ENCODE measurements at places on chromosomes 7 and 10.

- no peak for DNase-seq
These were observed 37.2 kb upstream of the ABCB5 start for GRCh38 chr7:20578257-20578771.

- DNase-seq, result no peak
These were observed 15.9 kb downstream of the URGCP start for GRCh38 chr7:43890468-43890867.

DNA sequence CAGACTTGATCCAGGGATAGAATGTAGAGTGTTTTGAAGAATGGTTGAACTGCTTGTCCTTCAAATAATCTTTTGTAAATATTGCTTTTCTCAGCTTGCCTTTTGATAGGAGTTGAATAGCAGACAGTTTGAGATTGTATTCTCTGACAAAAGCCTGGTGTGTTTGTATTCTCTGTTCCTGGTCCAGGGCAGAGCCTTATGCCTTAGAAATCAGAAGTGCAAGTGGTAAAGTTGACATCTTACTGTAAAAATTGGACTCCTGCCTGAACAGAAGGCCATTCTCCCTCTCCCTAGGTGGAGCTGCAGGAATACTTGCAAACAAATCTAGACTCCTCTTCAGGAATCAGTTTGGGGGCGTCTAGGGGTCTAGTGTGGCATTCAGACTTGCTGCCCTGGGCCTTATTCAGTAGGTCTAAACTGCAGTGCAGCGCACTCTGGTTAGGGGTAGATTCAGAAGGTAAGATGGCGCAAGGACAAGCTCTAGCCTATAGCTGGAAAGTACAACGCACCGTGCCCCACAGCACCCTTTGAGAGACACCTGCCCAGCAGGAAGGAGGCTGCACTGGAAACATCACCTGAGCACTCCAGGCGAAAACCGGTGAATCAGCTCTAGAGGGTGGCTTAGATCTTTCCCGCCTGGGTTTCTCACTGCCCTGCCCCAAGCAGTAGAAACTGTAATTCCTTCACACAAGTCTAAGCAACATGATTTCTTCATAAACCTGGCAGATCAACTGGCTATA lies 608.5 kb upstream of the GALNT17 start:
- DNase-seq, result no peak

DNA sequence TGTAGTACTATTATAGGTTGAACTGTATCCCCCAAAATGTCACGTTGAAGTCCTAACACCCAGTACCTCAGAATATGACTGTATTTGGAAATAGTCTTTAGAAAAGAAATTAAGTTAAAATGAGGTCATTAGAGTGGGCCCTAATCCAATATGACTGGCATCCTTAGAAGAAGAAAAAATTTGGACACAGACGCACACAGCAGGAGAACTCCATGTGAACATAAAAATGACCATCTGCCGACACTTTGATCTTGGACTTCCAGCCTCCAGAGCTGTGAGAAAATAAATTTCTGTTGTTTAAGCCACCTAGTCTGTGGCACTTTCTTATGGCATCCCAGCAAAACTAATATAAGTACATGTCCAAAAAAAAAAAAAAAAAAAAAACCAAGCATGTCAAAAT lies 225.8 kb downstream of the PARD3 start:
- DNase-seq, result no peak

- DNase-seq, result no peak
These were observed 14.2 kb downstream of the FBH1 start for GRCh38 chr10:5904227-5904626.

Measured in CD4-positive, alpha-beta T cell treated with Interleukin-15 for 4 hours (primary cell).